ENCODE measurements at places on chromosomes 16 and 17.

GRCh38 chr16:78770353-78771091, 671.1 kb downstream of the WWOX start:
- no peak for DNase-seq

DNA sequence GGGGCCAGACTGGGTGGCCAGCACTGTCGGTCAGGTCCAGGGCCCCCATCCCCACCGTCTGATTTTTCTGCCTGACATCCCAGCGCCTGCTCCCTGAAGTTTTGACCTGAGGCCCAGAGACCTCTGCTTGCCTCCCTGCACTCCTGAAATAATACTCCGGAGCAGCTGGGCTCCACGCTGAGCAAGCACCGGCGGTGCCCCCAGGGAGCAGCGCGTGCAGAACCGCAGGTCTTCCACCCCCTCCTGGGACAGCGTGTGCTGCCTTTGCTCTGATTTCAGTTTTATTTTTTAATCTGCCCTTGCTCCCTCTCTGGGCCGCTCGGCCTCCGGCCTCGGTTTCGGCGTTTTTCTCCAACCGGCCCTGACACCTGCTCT, 132.4 kb upstream of the GSE1 start:
- no peak for DNase-seq

DNA sequence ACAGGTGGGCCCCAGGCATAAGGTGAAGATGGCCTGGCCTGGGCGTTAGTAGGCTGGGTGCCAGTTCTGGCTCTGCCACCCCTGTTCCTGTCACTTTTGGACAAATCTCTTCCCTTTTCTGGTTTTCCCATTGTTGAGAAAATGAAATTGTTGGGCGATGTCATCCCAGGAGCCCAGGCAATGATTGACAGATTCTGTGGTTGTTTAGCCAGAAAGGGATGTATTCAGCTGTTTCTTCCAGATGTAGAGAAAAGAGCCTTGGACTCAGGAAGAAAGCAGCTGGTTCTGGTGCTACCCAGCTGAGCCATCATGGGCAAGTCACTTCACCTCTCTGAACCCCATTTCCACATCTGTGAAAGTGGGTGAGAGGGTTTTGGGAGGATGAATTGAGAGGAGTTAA, 60.1 kb upstream of the MRTFB start:
- no peak for DNase-seq

GRCh38 chr17:1039511-1040215, 42.7 kb downstream of the TIMM22 start:
- DNase-seq = no peak

- DNase-seq = no peak
Observed at GRCh38 chr16:50245417-50246298, 20.7 kb upstream of the ADCY7 start.

DNA sequence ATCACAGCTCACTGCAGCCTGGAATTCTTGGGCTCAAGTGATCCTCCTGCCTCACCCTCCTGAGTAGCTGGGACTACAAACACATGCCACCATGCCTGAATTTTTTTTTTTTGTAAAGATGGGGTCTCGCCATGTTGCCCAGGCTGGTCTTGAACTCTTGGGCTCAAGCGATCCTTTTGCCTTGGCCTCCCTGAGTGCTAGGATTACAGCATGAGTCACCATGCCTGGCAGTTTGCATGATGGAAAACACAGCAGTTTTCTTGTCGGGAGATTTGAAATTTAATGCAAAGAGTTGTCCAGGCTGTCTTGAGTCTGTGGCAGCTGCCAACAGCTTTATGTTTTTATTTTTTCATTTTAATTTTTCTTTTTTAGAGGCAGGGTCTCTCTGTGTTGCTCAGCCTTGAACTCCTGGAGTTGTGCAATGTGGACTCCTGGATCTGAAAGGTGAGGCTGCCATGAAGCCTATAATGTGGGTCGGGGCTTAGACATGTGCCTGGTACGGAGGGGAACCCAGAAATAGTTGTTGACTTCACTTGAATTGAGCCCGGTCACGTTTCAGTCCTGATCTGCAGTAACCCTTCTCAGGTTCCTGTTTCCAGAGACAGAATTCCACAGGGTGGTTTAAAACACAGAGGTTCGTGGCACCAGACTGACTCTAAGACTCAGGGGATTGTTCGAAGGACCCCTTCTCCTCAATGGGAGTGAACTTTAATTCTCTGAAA, 18.7 kb downstream of the CD300A start:
- no peak for DNase-seq

DNA sequence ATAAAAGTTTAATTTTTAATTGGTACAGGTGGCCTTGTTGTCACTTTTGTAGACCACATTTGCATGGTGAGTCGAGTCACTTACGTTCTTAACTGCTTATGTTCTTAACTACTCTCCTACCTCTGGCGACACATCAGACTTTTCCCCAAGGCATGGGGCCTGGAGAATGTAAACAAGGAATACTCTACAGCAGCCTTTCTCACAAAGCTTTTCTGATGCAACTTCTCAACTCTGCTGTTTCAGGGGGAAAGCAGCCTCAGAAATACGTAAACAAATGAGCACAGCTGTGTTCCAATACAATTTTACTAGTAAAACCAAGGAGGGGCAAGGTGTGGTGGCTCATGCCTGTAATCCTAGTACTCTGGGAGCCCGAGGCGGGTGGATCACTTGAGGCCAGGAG, 6.9 kb downstream of the KARS1 start:
- no peak for DNase-seq

- no peak for DNase-seq
Observed at GRCh38 chr17:66406701-66407644, 104.6 kb downstream of the PRKCA start.

- no peak for DNase-seq
Observed at GRCh38 chr17:74892974-74893911, at the start of gene FADS6. FADS6 (minus strand) TSS chr17:74893633; CDS start chr17:74893595, 38 bp downstream.

DNA sequence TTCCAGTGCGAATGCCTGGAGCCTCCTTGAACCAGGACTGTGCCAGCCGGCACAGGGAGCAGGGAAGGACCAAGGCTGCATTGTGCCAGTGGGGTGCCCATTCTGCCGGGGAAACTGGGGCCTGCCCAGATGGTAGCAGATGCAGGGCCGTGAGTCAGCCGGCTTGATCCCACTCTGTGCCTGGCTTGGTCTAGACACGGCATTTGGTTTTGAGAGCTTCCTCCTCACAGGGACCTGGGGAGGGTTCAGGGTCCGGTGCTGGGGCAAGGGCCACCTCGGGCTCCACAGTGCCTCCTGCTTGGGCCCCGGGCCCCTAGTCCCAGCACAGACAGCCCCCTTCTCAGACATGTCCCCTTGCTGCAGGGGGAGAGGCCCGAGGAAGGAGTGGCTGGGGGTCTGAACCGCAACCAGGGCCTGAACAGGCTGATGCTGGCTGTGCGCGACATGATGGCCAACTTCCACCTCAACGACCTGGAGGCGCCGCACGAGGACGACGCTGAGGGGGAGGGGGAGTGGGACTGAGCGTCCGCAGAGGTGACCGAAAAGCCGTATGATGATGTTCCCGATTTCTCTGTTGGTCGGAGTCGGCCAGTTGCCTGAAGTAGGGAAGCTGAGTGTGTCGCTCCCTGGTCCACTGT, 7.8 kb upstream of the MC1R start:
- no peak for DNase-seq

DNA sequence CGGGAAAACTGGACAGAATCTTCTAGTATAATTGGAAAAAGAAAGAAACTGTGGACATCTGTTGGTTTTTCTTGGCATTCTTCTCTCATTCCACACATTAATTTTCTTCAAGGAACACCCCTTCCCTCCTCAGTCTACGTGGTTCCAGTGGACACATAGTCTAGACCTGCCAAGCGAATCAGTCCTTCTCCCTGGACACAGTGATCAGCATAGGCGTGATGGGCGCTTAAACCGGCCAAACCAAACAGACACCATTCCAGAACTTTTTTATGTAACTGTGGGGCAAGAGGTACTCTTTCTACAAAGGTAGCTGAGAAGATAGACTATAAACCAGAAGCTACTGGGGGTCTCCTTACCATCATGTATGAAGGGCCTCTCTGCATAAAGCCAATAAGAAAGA, 121.8 kb upstream of the COX10 start:
- no peak for DNase-seq

- no peak for DNase-seq
Observed at GRCh38 chr17:20214794-20215193, 205.6 kb downstream of the SPECC1 start.

GRCh38 chr17:74356646-74357465, 4.8 kb downstream of the BTBD17 start:
- no peak for DNase-seq

DNA sequence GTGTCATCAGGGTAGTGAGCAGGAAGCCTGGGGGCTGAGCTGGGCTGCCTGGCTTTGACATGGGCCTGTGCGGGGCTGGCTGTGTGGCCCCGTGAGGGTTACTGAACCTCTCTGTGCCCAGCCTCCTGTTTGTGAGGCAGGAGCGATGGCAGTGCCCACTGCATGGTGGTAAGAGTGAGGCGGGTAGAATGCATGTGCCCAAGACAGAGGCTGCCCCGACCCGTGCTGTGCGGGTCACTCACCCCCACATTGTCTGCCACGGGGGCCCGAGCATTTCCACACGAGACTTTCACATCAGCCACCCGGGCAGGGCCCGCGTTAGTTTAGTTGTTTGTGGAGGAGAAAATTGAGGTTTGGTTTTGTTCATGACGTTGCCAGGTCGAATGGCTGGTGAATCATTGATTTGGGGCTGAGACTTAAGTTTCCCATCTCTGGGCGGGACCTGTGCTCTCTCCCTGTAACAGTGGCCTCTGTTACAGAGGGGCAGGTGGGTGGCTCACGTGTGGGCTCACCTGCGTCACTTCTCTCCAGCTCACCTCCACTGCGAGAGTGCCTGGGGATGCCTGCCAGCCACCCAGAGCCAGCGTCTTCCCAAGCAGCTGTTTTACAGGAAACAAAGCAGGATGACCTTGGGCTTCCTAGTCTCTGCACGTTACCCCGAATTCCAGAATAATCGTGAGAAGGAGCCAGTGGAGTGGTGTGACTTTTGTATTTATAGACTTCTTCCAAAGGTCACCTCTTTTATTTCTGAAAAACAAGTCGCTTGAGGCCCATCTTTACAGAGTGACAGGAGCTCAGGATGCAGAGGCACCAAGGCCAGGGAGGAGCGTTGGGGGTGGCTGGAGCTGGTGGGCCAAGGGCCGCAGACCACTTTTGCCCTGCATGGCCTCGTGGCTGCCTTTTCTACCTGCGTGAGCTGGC, 150.6 kb downstream of the RPTOR start:
- no peak for DNase-seq

- DNase-seq = no peak
Observed at GRCh38 chr17:77662833-77663232, 295.7 kb upstream of the TNRC6C start.

GRCh38 chr17:57983446-57983845, 4.6 kb downstream of the VEZF1 start:
- DNase-seq = no peak

DNA sequence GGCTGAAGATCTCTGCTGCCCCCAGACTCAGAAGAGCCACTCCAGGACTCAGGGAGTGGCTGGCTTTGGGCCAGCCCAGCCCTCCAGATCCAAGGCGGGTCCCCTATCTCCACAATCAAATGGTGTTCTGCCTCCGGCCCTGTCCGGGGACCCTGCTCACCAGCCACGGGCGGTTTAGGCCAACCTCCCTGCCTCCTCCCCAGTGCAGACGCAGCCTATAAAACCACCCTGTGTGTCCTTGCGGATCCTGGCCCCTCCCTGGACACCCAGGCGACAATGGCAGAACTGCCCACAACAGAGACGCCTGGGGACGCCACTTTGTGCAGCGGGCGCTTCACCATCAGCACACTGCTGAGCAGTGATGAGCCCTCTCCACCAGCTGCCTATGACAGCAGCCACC, at the start of gene SLC12A3:
Gene SLC12A3 (plus strand): TSS at position 248 of the 400 bp plus-strand sequence. CDS start 29 bp downstream, at position 277.
- no peak for DNase-seq

- DNase-seq = no peak
Observed at GRCh38 chr16:28534542-28535373, 4.0 kb downstream of the NUPR1 start.

DNA sequence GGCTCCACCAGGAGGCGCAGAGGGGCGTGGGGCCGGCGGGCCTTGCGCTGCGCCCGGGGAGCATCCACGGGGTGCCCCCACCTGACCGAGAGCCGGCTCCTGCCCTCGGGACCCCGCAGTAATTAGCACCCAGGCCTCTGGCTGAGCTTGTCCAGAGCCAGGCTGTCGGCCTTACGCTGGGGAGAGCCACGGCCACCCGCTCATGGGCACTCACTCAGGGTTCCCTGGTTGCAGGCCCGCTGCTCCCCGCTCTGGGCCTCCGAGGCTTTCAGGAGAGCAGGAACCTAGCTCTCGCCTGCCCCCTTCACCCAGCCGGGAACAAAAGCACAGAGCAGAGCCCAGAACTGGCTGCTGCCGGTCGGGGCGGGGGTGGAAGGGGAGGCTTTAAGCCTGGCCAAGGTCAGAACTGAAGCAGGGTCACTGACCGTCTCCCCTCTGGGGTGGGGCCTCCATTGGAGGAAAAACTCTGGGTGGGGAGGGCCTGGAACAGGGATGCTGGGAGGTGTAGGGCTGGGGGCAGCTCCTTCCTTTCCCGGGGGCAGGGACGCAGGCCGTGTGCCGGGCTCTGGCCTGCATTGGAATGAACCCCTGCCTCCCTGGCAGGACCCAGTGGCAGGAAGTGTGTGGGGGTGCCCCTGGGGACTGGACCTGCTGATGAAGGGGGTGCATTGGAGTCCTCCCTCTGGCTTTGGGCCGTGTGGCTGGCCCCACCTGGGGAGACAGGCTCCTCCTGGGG, 12.3 kb downstream of the GLIS2 start:
- DNase-seq = no peak

DNA sequence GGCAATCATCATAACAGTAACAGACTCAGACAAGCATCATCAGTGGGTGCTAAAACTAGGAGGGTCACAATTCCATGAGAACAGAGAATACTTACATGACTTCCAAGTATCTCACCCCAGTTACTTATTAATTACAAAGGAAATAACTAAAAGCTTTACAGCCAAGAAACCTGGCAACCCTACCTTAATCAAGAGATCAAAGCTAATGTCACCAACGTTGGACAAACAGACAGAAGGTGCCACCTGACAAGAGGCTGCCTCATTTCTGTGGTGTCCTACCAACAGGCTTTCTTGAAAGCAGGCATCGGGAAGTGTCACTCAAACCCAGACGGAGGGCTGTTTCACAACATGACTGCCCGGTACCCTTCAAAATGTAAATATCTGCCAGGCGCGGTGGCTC, 84.6 kb downstream of the RMI2 start:
- DNase-seq = no peak

GRCh38 chr16:31099860-31100638, 5.5 kb upstream of the VKORC1 start:
- no peak for DNase-seq

DNA sequence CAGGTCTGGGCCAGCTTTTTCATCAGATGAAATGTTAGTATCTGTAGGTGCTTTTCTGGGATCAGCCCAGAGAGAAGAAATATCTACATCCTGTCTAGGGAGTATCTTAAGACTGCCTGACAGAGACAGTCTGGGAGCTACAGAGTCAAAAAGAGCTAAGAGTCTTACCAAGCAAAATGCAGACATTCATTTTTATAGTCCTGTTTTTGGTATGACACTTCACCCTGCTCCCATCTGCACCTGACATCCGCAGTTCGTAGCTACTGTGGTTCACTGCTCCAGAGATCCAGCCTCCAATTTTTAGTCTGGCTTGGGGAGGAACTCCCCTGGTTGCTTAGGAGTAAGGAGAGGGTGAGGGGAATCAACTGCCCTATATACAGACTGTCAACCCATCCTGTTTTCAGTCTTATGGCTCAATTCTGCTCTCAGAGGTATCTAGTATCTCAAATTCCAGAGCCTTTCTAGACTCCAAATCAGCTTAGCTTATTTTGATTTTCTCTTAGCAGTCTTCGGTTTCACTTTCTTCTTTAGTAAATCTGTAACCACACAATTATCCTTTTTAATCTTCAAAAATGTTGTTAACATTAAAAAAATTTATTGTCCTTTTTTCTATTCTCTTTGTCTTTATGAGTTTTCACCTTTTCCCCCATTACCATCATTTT, 97.8 kb downstream of the TMEM100 start:
- no peak for DNase-seq
